Brain (organoid and tissue), 16 donors: ENCODE measurements at places on chromosomes 12 and 14. TPM values are rescaled to one million over a fixed set of nuclear protein-coding genes. Genes with fewer than 3 reads are reported as not detected.

The POTEM gene
- not detected for polyA plus RNA-seq

The LBHD2 gene
- polyA plus RNA-seq: not detected

The PARPBP gene
- 3.9 TPM for polyA plus RNA-seq

The EXD2 gene
- polyA plus RNA-seq: 44.0 TPM

The ALDH1L2 gene
- 1.2 TPM for polyA plus RNA-seq

The OTOGL gene
- 0.39 TPM for polyA plus RNA-seq

The TMEM117 gene
- polyA plus RNA-seq: 1.7 TPM

The PIK3C2G gene
- polyA plus RNA-seq: not detected

The NRL gene
- 5.5 TPM for polyA plus RNA-seq

The TAS2R42 gene
- polyA plus RNA-seq: not detected

The BDKRB1 gene
- polyA plus RNA-seq: not detected

The KRT82 gene
- not detected for polyA plus RNA-seq

The TMEM52B gene
- polyA plus RNA-seq: 0.20 TPM

The BICDL1 gene
- 22.9 TPM for polyA plus RNA-seq

The KIF5A gene
- polyA plus RNA-seq: 127 TPM

The HOXC11 gene
- polyA plus RNA-seq: not detected
